ENCODE measurements at places on chromosomes 16 and 17. TPM values are rescaled to one million over a fixed set of nuclear protein-coding genes. Genes with fewer than 3 reads are reported as not detected.

CDC27 gene
- total RNA-seq, result 137 TPM

- peak; percentile 95 for DNase-seq
Measured at GRCh38 chr16:85568519-85568918, 44.6 kb upstream of the GSE1 start.

GRCh38 chr16:67187175-67187890 lies 2.6 kb downstream of the EXOC3L1 start:
- DNase-seq, result no peak

DNA sequence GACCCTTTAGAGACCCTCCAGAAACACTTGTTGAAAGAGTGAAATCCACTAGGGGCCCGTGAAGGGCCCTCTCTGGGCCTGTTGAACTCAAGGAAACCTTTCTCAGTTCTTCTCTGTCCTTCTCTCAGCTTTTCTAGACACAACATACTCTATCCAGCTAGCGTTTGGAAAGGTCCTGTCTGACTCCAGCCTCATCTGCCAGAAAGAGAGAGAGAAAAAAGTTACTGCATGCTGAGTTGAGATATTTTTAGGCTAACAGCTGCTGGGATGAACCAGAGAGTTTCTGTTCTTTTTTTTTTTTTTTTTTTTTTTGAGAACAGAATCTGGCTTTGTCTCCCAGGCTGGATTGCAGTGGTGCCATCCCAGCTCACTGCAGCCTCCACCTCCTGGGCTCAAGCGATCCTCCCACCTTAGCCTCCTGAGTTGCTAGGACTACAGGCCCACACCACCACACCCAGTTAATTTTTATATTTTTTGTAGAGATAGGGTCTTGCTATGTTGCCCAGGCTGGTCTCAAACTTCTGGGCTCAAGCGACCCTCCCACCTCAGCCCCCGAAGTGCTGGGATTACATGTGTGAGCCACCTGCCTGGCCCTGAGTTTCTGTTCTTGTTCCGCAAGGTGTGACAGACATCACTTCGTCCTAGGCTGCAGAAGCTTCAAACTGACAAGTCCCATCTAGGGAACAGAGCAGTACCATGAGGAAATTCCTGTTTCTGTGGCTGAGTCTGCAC lies 14.9 kb upstream of the TEX2 start:
- no peak for DNase-seq

- no peak for DNase-seq
Measured at GRCh38 chr17:36727577-36727976, 126.2 kb downstream of the MRM1 start.

- no peak for DNase-seq
Measured at GRCh38 chr17:78484271-78485246, 92.6 kb downstream of the DNAH17 start.

All from renal cortical epithelial cell (primary cell).